ENCODE measurements at places on chromosomes 3 and 15.

DNA sequence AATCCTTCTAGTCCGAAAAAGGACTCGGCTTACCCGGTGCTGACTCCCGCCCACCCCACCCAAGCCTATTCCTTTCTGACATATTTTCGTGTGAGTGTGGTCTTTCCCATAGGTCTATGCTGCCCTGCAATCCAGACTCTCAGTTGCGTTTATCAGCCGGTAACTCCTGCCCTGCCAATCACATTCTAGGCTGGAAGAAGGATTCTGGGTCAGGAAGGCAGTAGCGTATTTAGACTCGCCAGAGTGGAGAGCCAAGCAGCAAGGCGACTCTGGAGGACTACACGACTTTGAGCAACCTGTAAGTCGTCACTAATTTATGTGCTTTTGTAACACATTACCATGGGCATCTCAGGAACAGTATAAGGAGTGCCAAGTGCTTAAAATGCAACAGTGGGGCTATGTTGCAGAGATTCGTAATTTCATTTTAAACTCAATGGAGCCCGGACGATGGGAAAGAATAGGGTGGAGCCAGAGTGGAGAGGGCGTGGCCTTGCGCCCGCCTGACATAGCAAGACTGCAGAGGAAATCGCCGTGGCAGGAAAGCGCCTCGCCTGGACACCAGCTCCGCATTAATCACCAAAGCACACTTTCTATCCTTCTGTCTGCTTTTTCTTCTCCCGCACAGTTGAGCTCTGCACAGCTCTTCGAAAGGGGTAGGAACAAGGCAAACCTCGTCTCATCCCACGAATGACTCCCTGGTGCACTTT is 1044.2 kb downstream of the AGBL1 start:
- no peak for DNase-seq

DNA sequence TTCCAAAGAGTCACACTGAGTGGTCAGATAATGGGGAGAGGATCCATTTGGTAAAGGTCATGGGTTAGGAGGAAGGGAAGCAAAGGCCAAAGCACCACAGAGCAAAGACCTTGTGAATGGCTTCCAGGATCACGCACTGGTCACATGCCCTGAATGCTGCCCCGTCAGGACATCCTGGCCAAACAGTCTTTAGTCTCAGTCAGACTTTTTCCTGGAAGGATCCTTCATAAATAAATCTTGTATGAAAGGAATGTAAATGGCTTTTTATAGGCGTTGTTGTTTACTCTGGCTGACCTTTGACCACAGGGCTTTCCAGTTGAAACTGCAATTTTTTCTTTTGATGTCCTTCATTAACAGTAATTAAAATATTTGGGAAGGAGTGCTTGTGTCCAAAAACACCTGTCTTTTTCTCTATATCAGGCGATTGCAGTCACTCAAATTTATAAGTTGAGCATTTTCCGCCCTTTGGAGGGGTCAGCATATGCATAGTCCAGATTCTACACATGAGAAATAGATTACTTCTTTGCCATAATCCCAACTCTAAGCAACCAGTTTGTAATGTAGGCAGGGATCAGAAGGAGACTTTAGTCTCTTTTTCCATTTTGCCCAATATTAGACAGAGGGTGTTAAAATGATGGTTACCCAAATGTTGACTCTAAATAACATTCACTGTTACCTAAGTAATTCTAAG is 48.4 kb downstream of the CHAC1 start:
- no peak for DNase-seq

DNA sequence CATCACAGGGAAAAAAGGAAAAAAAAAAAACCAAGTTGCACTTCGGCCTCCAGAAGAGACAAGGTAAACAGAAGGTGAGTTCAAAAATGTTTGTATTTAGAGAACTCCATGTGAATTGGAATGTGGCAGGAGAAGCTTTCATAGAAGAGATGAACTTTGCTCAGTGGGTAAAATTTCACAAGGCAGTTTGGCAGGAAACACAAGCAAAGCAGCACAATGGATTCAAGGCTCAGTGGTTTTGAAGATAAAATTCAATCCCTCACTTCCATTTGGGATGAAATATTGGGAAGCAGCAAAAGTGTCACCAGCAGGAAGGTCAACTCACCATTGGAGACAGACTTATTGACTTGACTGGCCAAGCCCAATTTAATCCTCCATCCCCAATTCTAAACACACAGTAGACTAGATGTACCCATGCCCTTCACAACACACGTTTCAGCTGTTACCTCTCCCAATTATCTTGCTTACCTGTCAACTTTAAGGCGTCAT is 256.7 kb upstream of the ICE2 start:
- no peak for DNase-seq

DNA sequence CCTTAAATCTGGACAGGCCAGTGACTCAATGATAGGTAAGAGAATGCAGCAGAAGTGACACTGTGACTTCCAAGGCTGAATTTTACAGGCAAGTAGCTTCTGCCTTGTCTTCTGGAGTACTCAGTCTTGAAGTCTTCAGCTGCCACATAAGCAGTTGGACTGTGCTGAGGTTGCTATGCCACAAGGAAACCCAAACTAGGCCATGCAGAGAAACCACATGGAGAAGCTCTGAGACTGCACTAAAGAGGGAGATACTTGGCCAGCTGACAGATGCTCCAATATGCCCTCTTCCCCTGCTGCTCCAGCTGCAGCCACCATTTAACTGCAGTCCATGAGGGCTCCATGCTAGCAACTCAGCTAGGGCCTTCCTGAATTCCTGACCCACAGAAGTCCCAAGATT is 119.4 kb upstream of the GADL1 start:
- no peak for DNase-seq

DNA sequence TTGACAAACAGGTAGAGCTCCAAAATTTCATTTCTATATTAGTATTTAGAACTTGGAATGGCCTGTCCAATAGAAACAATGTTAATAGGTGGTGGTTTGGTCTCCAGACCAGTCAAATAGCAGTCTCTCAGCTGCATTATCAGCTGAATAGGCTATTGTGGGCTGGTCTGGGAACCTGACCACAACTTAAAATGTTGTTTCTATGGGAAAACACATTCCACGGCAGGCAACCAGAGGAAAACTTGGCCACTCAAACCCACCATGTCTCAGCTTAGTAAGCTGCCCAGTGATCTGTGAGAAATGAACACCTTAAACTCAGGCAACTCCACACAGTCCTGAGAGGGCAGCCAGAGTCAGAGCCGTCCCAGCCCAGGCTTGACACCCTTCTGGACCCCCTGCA is 20.4 kb downstream of the FBN1 start:
- no peak for DNase-seq

DNA sequence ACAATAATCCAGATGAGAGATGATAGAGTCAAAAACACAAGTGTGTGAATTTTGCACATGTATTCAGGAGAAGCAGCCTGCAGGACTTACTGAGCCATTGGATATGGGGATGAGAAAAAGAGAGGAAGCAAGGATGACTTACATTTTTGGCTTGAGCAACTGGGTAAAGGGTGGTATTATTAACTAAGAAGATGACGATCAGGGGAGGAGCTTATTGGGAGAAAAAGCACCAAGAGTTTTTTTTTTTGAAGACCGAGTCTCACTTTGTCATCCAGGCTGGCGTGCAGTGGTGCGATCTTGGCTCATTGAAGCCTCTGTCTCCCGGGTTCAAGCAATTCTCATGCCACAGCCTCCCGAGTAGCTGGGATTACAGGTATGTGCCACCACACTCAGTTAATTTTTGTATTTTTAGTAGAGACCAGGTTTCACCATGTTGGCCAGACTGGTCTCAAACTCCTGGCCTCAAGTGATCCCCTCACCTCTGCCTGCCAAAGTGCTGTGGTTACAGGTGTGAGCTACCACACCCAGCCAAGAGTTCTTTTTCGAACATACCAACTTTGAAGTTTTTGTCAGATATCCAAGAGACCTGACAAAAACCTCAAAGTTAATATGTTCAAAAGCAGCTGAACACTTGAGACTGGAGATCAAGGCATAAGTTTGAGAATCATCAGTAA is 14.8 kb upstream of the SH3BP5 start:
- DNase-seq = no peak

DNA sequence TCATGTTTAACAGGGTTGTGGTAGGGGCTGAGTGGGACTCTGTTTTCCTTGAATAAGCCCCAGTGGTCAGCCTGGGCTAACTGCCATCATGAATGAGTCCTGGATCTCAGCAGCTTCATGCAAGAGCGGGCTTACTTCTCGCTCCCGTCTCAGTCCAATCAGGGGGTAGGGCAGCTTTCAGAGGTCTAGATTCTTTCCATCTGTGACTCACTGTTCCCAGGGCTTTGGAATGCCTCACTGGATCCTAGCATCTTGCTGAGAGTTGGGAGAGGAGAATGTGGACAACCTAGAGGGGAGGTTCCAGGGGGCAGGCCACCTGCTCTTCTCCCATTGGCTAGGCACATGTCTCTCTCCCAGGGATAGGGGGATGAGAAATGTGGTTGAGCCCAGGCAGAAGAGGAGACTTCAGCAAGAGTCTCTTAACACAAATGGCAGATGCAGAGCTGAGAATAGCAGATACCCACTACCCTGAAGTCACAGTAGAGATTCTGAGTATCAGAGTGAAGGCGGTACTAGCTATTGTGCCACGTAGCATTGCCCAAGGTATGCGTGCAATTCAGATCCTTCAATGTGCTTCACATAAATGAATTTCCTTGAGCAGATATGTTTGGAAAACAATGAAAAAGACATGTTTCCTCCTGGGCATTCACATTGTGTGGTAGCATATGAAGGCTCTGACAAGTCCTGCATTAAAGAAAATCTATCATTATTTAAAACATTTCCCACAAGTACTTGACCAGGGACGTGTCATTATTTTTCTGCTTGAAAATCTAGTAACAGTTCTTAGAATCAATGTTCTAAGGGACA is 257.7 kb upstream of the PROK2 start:
- DNase-seq = no peak

DNA sequence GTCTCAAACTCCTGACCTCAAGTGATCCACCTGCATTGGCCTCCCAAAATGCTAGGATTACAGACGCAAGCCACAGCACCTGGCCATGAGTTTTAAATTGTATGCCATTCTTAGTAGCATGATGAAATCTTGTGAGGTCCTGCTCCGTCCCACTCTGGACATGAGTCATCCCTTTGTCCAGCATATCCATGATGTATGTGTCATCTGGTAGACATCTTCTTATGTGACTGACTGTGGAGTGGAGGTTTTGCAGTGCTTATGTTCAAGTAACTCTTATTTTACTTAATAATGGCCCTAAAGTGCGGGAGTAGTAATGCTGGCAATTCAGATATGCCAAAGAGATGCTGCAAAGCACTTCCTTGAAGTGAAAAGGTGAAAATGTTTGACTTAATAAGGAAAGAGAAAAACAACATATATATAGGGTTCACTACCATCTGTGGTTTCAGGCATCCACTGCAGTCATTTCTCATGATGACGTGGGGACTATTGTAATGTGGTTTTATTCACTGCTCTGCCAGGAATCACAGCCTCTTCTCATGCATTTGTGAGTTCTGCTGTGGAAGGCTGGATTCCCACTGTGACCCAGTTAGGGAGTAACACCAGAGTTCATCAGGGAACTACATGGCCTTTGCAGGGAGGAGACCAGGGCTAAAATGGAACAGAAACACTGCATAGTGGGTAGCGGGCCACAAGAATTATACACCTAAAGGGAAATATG is 204.6 kb upstream of the STRIT1 start:
- no peak for DNase-seq

- DNase-seq = no peak
Measured at GRCh38 chr3:102059145-102059943, 210.0 kb downstream of the NFKBIZ start.

GRCh38 chr15:90471769-90472168 is 58.0 kb upstream of the CRTC3 start:
- DNase-seq = no peak

All from NCI-H1436 (cell line).